ENCODE measurements at places on chromosomes 5 and 9.

DNA sequence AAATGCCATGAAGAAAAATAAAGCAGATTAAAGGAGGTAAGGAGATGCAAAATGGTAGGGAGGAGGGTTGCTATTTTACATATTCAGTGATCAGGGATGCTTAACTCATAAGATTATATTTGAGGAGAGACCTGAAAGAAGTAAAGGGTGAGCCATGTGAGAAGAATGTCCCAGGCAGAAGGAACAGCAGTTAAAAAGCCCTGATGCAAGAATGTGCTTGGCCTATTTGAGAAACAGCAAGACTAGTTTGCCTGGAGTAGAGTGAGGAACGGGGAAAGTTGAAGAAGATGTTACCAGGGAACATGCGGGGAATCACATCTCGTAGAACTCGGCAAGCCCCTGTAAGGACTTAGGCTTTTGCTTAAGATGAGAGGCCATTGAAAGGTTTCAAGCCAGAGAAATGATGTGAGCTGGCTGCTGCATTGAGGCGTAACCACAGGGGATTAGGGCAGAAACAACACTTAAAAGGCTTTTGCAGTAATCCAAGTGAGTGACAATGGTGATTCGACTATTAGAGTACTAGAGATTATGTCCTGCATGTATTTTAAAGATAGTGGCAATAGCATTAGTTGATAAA is 198.7 kb downstream of the VPS13A start:
- DNase-seq = no peak

GRCh38 chr5:142498298-142498697 is 173.5 kb upstream of the SPRY4 start:
- DNase-seq = no peak

DNA sequence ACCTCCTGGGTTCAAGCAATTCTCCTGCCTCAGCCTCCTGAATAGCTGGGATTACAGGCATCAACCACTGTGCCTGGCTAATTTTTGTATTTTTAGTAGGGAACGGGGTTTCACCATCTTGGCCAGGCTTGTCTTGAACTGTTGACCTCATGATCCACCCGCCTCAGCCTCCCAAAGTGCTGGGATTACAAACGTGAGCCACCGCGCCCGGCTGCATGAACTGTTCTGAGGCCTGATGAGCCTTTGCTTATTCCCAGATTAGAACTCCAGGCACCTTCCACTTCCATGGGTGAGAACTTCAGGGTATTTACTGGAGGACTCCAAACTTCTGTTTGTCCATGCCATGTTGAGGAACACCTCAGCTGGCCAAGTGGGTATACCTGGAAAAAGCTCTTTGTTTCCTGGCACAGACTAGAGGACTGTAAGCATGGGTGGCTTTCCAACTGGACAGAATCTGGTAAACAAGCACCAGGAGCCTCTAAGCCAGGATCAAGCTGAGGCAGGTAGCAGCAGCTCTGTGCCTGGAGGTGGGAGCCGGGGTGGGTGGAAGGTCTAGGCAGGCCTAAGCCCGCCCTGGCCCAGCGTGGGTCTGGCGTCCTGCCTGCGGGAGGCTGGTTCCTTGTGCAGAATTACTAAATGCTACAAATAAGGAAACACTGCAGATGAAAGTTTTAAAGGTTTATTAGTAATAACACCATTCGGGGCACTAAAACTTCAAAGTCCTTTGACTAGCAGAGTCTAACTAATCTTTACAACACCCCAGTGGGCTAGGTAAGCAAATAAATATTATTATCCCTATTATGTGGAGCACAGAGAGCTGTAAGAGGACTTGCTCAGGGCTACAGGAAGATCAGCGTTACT is 78.4 kb downstream of the SEMA5A start:
- DNase-seq = no peak

DNA sequence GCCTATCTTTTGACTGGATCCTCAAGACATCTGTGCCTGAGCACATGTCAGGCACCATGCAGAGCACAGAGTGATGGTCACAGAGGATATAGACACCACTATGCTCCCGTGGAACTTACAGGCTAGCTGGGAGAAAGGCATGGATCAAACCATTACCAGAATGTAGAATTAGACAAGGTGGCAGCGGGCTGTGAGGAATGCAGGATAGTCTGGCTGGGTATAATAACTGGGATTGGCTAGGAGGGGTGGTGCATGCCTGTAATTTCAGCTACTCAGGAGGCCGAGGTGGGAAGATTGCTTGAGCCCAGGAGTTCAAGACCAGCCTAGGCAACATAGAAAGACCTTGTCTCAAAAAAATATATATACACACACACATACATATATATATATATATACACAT is 50.3 kb downstream of the ASS1 start:
- no peak for DNase-seq

- DNase-seq = no peak
Observed at GRCh38 chr5:138661291-138661960, 86.2 kb upstream of the HSPA9 start.

DNA sequence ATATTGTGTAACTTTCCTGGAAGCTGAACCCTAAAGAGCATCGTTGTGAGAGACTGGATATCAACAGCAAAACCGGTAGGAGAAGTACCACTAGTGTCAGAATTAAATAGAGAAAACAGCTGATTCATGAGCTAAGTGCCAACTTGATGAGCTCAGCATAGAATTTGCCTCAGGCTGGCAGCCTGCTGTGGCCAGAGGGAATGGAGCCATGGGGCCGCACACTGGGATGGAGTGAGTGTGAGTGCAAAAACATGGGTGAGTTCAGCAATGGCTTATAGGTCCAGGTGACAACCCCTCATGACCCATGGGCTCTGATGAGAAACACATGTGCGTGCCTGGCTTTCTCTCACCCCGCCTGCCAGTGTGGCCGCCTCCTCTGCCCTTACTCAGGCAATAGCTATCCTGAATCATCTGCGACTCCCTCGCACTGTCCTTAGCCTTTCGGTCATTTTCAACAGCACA is 25.4 kb downstream of the ADAMTS16 start:
- DNase-seq = no peak

DNA sequence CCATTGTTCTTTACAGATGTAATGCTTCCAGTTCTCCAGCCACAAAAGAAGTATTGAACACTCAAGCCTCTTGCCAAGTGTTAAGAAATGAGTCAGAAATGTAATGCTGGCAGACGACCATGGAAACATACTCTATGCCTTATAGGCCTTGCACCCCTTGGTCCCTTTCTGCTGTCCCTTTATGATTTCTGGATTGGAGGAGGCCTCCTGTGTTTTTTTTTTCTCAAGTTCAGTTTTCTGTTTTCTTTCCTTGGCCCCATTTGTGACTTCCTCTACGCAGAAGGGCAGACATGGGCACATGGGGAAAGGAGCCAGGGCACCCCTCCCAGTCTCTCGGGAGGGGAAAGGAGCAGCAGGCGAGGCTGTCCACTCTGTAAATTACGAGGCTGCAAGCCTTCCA is 53.4 kb downstream of the SNX18 start:
- DNase-seq = no peak

DNA sequence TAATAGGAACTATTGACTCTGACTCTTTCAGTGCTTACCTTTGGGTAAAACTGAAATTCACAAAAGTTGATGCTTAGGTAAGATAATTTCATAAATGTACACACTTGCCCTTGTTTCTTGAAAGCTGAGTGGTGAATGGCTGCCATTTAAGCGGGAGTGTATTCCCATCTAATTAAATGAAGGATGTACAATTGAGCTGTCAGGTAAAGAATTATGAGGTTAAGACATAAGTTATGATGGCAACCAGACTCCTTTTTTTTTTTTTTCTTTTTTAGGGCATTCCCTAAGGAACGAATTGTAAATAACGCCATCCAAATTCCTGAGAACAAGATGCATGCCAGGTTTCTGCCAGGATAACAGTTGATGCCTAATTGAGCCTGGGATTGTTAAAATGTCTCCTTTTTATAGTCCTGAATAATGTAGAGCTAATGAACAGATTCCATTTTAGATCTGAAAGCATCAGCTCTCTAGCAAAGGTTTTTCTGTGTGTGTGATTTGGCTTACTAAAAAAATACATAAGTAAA is 199.7 kb downstream of the ISL1 start:
- no peak for DNase-seq

- no peak for DNase-seq
Observed at GRCh38 chr5:43034591-43034968, 5.5 kb downstream of the ANXA2R start.

Data from activated naive CD4-positive, alpha-beta T cell (primary cell).